Progenitor cell of endocrine pancreas (in vitro differentiated cells): ENCODE measurements at places on chromosomes 12 and 14.

DNA sequence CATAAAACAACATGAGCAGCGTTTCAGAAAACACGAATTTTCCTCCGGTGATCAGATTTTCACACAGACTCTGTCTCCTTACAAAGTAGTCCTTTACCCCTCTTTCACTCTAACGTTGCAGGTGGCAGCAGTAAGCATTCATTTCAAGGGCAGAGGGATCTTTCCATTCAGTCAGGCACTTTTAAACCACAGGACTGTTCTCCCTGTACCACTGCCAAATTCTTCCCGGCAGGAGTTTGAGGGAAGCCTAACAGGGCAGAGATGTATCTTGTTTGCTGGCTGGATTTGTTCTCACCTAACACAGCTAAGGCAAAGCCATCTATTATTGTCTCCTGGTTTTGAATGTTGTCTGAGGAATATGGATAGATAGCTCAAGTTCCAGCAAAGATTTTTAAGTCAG, 1187.3 kb upstream of the SEL1L start:
- DNase-seq = no peak

- no peak for DNase-seq
These were observed 1.5 kb downstream of the AMN start for GRCh38 chr14:102923925-102924486.

GRCh38 chr14:63487724-63488123, 55.5 kb downstream of the PPP2R5E start:
- no peak for DNase-seq

DNA sequence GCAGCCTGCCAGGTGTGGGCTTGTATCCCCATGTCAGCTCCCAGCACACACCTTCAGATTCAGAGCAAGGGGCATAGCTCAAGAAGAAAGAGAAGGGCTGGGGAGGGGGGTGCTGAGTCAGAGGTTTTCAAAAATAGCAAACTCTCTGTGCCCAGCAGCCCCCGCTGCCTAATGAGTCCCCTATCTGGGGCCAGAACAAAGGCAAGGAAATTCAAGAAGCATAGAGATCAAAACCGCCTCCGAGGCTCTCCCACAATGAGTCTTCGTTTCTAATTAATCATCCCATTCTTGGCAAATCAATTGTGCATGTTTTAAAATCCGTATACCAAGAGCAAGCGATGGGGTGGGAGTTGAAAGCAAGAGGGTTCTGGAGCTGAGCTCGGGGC, 19.5 kb upstream of the CMKLR1 start:
- DNase-seq = no peak

DNA sequence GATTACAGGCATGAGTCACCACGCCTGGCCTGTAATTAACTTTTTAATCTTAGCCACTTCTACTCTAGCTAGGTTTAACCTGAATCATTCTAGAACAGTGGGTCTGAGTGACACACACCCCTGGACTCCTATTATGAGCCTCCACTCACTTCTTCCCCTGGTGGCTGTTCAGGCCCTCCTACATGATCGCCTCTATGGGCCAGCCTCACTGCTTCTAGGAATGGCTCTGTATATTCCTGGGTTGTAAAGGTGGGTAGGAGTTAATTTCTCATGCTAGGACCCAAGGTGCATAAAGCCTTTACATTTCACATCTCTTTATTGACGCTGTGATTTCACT, 8.0 kb upstream of the RNU6-8 start:
- DNase-seq = no peak

- no peak for DNase-seq
These were observed 25.3 kb downstream of the PPFIBP1 start for GRCh38 chr12:27549236-27549800.

- DNase-seq = no peak
These were observed 169.0 kb downstream of the MON2 start for GRCh38 chr12:62635649-62636048.

DNA sequence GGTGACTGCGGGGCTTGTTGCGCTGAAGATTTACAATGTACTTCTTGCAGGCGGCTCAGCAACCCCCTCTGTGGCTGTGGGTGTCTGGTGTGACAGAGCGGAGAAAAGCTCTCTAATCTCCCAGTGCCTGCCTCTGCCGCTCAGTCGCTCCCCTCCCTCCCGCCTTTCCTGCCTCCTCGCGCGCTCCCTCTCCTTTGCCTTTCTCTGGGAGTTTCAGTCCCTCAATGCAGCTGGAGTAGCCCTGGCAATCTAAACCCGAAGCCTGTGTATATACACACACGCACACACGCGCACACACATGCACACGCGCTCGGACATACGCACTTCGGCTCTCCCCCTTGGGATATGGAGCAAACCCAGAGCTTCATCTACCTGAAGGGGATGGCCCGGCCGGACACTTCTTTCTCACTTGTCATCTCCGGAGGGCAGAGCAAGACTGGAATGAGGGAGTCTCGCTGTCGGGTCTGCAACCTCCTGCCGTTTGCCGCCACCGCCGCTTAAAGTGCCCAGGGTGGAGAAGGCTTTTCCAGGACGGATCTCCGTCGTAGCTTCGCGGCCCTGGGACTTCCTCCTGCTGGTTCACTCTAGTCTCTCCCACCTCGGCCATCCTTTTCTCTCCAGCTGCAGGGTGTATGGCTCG, 599 bp upstream of the TRHDE start:
- DNase-seq = peak; percentile 33

GRCh38 chr12:104477510-104478390, 21.0 kb downstream of the CHST11 start:
- DNase-seq = no peak

- no peak for DNase-seq
These were observed 44.9 kb downstream of the SIX6 start for GRCh38 chr14:60553808-60554207.

DNA sequence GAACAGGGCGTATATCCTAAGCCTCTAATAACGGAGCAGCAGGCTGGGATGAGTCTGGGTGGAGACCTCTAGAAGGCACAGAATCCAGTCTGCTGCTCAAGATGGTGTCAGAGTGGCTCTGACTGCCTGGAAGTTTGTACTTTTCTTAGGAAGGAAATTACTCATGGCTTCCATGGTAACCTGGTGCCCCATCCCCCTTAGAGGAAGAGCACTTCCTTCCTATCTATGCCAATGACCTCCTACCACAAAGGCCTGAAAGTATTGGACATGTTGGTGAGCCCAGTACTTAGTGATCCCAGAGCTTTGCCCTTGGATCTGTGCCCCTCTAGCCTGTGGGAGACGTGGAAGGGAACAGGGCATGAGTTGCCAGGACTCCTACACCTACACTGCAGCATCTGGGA, 1.5 kb downstream of the BATF start:
- DNase-seq = no peak

DNA sequence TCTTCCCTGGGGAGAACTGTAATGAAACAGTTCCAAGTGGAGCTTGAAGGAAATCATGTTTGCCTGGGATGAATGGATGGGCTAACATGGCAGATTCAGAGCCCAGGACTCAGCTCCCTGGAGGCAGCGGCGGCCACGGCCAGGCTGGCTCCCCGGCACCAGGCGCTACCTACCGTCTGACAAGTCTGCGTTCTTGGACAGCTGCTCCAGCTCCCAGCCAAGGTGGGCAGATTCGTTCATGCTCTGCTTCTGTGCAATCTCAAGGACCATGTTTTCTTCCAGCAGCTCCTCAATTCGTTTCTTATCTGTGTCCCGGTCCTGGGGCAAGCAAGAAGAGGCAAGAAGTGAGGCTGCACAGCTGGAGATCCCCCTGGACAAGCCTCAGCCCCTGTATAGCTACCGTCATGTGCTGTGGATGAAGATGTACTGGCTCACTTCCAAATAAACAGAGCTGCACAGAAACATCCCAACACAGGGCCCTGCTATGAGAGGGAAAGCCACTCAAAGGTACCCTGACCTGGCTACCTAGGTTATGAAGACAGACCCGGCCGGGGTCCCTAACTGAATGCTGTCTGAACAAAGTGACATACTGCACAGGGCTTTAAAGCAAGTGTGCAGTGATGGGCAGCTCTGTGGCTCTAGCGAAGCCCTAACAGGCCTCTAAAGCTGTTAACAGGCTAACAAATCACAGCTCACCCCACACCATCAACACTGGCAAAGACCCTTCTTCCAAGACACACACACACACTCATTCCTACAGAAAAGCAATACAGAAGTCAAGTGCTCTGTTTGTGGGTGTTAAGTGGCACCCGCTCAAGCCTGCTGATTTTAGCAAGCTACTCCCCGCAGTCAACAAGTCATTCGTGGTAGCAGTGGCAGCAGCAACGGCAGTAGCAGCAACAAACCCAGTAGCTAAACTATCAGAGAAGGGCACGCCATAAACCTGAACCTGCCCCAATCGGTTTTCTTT, 80.4 kb upstream of the GPR68 start:
- DNase-seq = no peak

GRCh38 chr14:93537951-93538350, 107.2 kb downstream of the UNC79 start:
- no peak for DNase-seq

- no peak for DNase-seq
These were observed 234.8 kb downstream of the ALG10 start for GRCh38 chr12:34257093-34257492.

GRCh38 chr14:50745401-50746058, 77.4 kb upstream of the SAV1 start:
- DNase-seq = no peak

- no peak for DNase-seq
These were observed 160.5 kb downstream of the RBM19 start for GRCh38 chr12:113805673-113806072.

DNA sequence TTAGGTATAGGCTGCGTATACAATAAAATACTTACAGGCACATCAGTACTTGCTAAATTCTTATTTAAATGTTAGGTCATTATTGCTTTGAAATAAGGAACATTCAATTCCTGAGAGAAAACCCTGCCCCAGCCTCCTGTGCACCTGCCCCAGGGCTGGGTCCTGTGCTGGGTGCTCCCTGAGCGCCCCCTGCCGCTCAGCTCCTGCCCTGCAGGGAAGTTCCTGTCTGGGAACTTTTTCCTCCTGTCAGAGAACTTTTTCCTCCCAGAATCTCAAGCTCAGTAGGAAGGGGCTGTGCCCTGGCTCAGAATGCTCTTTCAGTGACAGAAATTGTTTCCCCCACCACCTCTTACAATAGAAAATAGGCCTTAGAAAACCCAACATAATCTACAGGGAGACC, 751.1 kb downstream of the TMEM121 start:
- DNase-seq = no peak

DNA sequence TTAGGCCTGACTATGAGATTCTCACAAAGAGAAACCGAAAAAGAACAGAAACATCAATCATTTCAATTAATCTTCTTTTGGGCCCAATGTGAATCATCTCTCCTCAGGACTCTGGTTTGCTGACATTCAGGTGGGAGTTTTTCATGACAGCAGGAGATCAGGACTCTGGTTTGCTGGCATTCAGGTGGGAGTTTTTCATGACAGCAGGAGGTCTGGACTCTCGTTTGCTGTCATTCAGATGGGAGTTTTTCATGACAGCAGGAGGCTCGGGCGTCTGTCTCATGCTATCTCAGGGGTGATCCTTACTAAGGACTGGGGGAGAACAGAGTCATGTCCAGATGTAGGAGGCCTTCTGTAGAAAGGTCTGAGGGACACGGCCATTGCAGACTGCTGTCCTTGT, 40.1 kb upstream of the PARP11 start:
- DNase-seq = no peak

DNA sequence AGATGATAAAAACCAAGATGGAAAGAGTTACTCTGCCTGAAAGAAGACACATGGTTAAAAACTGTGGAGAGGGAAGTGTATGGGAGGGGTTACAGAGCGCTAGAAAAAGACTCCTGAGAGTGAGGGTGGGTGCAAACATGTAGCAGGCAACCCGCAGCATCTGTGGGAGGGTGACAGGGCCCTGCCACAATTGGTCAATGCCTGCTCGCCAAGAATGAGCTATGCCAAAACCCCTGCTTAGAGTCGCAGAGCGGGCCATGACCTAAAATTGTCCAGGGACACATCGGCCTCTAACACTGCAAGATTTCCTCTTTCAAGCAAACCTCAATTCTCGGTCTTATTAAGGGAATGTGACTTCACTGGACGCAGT, 700 bp downstream of the PRKAG1 start:
- no peak for DNase-seq

GRCh38 chr12:1917172-1918070, 1.0 kb downstream of the CACNA2D4 start:
- no peak for DNase-seq

- DNase-seq = no peak
These were observed 82.4 kb upstream of the WSCD2 start for GRCh38 chr12:108046650-108047049.

- no peak for DNase-seq
These were observed 6.2 kb upstream of the DCAF11 start for GRCh38 chr14:24108336-24108874.

DNA sequence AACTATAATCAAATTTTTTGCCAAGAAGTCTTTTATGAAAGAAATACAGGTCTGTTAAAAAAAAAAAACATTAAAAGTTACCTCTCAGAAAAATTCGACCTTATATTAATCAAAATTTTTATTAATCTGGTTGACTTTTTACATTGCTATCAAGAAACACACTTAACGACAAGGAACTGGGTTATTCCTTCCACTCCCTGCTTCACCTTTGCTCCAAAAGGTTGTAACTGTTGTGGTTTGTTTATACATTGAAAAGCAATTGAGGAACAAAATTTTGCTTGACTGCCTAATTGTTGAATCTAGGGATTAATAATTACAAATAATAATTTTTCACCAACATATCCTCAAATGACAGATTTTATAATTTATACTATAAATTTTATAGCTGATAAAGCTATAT, 28.4 kb downstream of the TSPAN8 start:
- DNase-seq = no peak
